Left lung (tissue), 14 donors: ENCODE measurements at places on chromosomes 7 and 10. TPM values are rescaled to one million over a fixed set of nuclear protein-coding genes. Genes with fewer than 3 reads are reported as not detected.

Gene SLC13A4
- total RNA-seq: not detected

DNA sequence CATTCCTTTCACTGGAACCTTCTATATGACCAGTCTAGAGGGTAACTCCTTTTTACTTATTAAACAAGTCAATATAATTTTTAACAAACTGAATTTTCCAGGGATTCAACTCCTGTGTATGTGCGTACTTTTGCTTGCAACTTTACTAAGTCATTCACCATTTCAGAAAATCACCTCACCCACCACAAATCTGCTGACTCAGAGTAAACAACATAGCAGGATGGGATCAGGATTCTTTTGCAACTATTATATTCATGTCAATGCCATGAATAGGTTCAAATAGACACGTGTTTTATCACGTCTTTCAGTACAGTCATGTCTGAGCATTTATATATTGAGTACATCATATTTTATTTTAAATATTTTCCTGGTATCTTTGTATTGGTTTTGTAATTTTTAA lies 14.5 kb downstream of the CTTNBP2 start:
- no peak for DNase-seq

DNA sequence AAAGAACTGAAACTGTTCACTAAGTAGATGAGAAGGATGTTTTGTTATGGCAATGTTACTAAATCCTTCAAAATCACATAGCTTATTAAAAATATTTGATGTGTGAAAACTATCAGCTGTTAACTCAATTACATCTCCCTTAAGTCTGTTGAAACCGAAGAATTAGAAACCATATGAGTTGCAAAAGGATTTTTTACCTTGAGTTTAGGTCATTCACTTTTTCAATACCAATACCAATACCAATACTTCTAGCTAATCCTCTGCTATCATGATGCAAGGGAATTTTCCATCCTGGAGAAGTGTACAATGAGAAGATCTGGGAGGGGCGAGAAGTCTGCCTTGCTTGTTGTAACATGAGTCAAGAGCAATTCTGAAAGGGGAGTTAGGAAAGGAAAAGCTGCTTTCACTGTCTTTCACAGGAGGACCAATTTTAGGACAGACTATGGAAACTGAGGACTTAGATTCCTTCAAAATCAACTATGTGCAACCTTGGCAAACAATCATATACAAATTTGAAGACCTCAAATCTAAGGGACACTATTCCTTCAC lies 199.7 kb downstream of the IMMP2L start:
- no peak for DNase-seq

DNA sequence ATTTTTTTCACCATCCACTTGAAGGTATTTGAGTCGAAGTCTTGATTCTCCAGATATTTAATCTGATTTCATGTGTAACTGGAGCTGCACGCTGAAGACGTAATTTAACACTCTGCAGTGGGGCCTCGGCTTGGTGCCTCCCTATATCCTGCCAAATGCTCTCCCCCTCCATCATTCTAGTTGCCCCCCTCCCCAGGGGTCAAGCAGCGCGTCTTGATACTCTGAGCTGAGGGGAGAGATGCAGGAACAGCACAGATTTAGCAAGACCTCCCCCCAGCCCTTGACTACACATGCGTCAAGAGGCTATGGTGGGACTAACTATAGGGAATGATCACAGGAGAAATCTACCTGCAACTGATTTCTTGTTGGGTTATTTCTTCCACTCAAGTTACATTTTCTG lies 85.8 kb downstream of the PRPF18 start:
- no peak for DNase-seq
